ENCODE measurements at places on chromosomes 6 and 20.

DNA sequence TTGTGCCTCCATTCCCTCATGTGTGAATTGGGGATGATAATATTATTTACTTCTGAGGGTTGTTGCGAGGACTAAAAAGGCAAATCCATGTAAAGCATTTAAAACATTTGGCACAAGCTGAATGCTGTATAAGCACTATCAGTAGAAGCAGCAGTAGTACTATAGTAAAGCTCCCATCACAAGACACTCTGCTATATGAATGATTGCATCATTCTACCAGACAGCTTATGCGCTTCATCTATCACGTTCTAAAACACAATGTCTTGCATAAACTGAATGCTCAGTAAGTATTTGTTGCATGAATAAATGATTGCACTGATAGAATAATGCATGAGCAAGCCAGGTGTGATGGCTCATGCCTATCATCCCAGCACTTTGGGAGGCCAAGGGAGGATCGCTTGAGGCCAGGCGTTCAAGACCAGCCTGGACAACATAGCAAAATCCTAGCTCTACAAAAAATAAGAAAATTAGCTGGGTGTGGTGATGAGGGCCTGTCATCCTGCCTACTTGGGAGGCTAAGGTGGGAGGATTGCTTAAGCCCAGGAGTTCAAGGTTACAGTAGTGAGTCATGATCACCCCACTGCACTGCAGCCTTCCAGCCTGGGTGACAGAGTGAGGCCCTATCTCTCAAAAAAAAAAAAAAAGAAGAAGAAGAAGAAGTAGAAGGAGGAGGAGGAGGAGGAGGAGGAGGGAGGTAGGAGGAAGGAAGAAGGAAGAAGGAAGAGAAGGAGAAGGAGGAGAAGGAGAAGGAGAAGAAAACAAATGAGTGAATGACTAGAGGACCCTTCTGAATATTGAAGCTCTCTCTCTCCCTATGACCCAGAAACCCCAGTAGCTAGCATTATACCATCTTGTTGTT lies 50.0 kb upstream of the FOXO3 start:
- no peak for DNase-seq

GRCh38 chr6:4350567-4351519 lies 215.5 kb upstream of the ECI2 start:
- no peak for DNase-seq

- no peak for DNase-seq
Measured at GRCh38 chr6:145967549-145967948, 3.4 kb upstream of the SHPRH start.

DNA sequence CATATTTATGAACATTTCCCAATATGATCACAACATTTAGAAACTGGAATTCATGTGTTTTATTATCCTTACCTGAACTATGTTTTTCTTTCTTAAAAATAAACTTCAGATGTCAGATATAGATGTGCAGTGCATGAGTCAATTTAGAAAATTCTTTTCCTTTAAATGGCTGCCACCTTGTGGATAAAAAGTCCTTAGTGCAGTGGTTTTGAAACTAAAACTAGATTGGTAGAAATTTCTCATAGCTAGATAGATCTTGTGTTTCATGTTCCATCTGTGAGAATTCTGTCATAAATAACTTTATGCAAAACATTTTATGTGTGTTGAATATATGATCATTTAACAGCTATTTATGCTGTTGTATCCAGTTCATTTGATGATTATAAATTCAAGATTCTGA lies 134.9 kb downstream of the KLHL32 start:
- DNase-seq, result peak; percentile 44

- no peak for DNase-seq
Measured at GRCh38 chr6:34810017-34810882, 18.4 kb downstream of the BLTP3A start.

DNA sequence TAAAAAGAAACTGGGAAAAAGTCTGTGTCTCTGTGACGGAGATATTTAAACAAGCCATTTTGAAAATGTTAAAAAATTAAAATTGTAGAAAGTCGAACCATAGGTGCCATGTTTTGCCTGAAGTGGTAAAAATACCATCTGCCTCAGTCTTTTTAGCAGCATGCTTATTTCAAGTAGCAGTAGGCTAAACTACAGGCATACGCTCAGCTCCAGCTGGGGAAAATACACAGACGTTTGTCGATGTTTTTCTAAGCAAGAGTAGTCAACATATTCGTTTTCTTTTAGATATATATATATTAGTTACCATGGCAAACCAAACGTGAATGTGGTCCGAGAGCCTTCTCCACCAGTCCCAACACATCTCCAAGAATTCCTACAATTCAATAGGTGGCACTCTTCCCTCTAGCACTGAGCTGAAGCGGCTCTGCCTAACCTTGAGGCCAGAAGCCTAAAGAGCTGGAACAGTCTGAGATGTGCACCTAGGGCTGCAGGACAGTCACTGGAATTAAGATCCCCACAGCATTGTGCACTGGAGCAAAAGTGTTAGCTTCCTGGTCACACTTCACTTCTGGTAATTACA lies 70.2 kb upstream of the BEND3 start:
- no peak for DNase-seq

GRCh38 chr6:55812509-55812908 lies 62.9 kb downstream of the BMP5 start:
- no peak for DNase-seq

DNA sequence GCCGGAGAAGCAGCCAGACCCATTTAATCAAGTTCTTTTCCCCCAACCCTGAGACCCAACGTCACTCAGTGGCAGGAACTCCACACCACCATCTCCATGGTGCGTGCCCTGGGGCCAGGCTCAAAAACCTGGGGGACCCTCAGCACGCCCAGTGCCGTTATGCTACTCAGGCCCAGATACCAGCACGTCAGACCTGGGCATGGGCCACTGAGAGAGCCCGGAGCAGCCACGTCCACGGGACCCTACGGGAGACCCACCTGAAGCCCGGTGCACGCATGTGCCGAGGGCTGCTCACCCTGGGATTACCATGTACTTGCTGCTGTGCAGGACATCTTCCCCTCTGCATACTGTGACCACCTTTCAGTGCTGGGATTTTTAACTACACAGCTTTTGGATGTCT lies 13.8 kb downstream of the SLC2A4RG start:
- DNase-seq, result no peak

- peak; percentile 73 for DNase-seq
Measured at GRCh38 chr20:62651285-62652021, 9.2 kb downstream of the SLCO4A1 start.

All from germinal center (tissue), 1 donor.